ENCODE measurements at places on chromosomes 5 and 9.

- no peak for DNase-seq
These were observed 112.3 kb upstream of the ANKH start for GRCh38 chr5:14983666-14984441.

GRCh38 chr5:6542421-6543345 is 90.2 kb downstream of the NSUN2 start:
- no peak for DNase-seq

- no peak for DNase-seq
These were observed 307.4 kb downstream of the NFIB start for GRCh38 chr9:14006386-14007187.

DNA sequence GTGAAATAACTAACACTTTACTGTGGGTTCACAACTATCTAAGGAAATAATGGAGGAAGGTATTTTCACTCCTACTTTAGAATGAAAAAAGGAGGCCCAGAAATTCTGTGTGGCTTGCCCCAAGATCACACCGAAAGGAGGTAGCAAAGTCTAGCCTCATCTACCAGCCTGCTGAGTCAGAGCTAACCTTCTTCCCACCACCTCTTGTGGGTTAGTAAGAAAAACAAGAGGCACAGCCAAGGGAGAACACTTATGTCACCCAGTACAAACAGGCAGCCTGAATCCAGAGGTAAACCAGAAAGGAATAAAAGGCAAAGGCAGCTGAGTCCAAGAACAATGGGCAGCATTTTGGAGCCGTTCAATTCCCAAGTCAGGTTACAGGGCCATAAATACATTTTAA is 91.9 kb upstream of the RASEF start:
- no peak for DNase-seq

DNA sequence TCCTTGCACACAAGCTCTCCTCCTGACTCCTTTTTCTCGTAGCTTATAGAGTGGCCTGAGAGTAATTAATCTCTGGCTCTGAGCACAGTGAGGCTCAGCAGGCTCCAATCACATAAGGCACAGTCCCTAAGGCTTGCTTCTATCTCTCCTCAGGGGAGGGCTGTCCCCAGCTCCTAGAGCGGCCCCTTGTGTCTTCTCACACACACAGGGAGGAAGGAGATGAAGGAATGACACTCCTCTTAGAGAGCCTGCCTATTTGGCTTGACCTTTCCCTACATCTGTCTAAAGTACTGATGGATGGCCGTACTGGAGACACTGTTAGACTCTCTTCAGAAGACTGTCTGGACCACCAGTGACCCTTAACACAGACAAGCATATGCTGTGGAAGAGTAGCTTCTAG is 12.9 kb downstream of the TAS2R1 start:
- DNase-seq, result no peak

- DNase-seq, result no peak
These were observed 22.5 kb upstream of the SMC2 start for GRCh38 chr9:104071589-104071988.

DNA sequence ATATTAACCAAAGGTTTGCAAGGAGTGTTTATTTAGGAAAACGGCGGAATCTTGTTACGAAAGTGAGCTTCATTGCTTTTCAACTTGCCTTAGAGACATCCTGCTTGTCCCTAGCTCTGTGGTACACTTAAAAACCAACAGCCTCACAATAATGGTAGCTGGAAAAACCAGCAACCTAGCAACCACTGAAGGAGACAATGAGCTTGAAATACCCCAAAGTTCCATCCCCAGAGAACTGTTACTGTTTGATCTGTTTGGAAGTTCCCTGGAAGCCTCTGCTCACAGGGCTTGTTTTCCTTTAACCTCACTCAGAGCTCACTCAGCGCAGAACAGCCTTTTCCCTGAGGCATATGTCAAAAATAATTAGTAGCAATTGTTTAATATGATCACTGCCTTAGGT is 43.2 kb downstream of the SH3TC2 start:
- DNase-seq, result no peak

- DNase-seq, result no peak
These were observed 441.3 kb upstream of the CCNG1 start for GRCh38 chr5:162996053-162996452.

- DNase-seq, result no peak
These were observed 17.8 kb downstream of the TBCA start for GRCh38 chr5:77758141-77758938.

- no peak for DNase-seq
These were observed 58.9 kb downstream of the RGS3 start for GRCh38 chr9:113522419-113522818.

DNA sequence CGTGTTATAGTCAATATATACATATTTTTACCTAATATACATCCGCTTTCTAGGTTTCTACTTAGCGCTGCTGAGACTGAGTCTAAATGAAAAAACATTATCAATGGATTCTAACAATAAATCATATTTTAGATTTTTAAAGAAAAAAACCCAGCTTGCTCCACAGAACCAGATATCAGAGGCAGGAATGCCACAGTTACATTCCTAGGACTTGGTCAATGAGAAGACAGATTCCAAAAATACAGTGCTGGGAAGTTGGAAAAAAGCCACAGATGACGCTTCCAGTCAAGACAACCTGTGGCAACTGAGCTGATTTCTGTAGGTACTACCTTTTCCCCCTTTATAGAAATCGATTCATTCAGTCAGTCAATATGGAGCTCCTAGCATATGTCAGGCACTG is 577 bp upstream of the CCDC112 start:
- DNase-seq, result no peak

GRCh38 chr5:164868761-164869160 is 1363.3 kb downstream of the MAT2B start:
- DNase-seq, result no peak

DNA sequence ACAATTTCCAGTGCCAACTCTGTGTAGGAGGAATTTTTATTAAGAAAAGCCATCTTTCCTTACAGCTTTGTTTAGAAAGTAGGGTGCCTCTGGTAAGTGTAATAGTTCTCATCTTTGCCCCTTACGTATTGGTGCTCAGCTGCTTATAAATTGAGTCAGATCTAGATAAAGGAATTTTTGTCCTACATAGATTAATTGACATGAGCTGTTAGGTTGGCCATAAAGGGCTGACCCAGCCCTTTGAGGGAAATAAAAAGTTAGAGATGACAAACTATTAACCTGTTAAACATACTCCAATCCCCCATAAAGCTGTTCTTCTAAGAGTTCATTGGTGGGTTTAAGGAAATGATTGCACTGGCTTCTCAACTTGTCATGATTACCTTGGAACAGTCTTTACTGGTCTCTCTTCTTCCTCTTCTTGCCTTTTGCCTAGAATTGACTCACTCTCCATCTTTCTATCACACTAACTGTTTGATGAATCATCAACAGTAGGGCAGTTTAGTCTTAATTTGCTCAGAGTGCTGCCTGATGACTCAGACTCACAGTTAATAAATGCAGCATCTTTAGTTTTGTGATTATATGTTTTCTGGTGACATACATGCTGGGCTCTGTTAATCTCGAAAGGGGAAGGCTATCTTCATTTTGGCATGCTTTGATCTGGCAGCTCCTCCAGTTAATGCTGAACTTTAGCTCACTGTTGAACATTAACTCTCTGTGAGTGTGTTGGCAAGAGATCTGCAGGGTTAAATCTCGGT is 51.7 kb downstream of the ARHGAP26 start:
- no peak for DNase-seq

GRCh38 chr5:41447650-41448510 is 62.5 kb downstream of the PLCXD3 start:
- no peak for DNase-seq
